IMR-90 (cell line): ENCODE measurements at places on chromosomes 6 and 20. TPM values are rescaled to one million over a fixed set of nuclear protein-coding genes. Genes with fewer than 3 reads are reported as not detected.

The TBXT gene
- not detected in 2 replicates for polyA plus RNA-seq

The XKR7 gene
- polyA plus RNA-seq: not detected in 2 replicates

The TSBP1 gene
- not detected in 2 replicates for polyA plus RNA-seq

- H3K27me3 ChIP-seq: peaks cover 36% of the 10 kb centered on the region
- H3K4me1 ChIP-seq: no peaks in the 10 kb centered on the region
- no peak for DNase-seq
- no peak overlapping the region for H3K27ac ChIP-seq
Measured at GRCh38 chr6:44524476-44525227, 137.1 kb downstream of the CDC5L start.

The GPANK1 gene
- 13.8 and 16.7 TPM in 2 replicates for polyA plus RNA-seq
